Activated CD4-positive, alpha-beta T cell treated with anti-CD3 and anti-CD28 coated beads for 48 hours (primary cell): ENCODE measurements at places on chromosomes 3 and 15.
A peak's percentile ranks its signal among the peaks of the same experiment; 100 is the strongest.

- no peak for DNase-seq
Observed at GRCh38 chr3:58020783-58021071, 12.5 kb downstream of the FLNB start.

GRCh38 chr3:50203113-50203808 lies 1.8 kb upstream of the SLC38A3 start:
- no peak for DNase-seq

DNA sequence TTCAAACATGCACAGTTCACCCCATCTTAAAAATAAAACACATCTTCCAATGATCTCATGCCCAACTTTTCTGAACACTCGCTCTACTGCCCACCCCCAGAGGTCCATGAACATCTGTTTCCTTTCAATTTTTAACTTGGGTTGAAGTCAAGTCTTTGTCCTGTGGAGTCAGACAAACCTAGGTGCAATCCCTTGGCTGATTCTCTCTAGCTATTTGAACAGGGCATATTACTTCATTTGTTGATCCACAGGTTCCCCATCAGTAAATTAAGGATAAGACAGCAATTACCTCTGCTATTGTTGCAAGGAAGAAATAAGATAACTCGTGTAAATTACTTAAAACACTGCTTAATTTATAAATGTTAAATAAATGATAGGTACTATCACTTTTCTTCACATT lies 180.1 kb downstream of the CNTN3 start:
- DNase-seq, result no peak

DNA sequence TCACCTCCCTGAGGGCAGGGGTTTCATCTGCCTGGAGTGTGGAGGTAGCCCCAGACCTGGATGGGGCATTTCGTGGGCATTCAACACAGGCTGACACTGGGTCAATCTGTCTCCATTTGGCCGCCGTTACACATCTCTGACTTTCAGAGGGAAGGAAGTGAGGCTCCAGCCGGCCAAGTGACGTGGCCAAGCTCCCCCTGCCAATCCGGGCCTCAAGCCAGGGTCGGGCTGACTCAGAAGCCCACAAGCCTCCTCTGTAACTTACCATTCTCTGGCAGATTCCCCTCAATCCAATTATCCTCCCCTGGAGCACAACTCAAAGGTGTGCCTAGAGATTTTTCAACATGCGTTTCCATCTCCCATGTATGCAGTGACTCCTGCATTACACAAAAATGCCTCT lies 227.6 kb downstream of the KLF13 start:
- DNase-seq, result no peak

DNA sequence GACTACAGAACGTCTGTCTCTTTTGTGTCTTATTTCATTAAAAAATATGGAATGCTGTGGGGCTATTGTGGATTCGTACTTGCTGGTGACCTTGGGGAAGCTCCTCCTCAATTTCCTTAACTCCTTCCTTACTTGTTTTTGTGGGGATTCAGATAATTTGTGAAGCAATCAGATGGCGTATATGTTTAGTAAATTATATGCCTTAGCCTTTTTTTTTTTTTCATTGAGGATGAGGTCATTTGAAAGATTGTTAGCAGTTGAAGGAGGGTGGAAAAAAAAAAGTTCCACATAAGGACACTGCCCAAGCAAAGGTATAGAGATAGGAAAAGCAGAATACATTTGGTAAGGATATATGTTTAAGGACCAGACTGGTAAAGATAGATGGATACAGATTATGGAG lies 3.3 kb downstream of the RNF13 start:
- DNase-seq, result no peak

GRCh38 chr3:74845081-74845480 lies 230.6 kb upstream of the CNTN3 start:
- no peak for DNase-seq

DNA sequence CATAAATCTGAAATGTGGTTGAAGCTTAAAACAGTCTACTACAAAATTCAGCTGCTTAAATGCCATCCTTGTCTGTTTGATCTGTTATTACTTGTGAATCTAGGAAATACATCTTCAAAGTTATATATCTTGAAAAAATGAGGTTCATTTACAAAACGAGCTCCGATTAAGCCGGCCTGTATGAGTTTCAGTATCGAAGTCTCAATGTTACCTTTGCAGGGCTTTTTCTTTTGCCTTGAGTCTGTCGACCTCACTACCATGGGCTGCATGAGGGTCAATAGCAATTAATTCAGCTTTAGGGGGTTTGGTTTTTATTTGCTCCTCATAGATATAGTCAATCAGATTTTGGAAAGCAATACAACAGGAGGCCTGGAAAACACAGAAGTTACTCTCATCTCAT lies 23.2 kb downstream of the ERICH6 start:
- no peak for DNase-seq

- no peak for DNase-seq
Observed at GRCh38 chr3:43768381-43768973, 77.7 kb downstream of the ABHD5 start.

- DNase-seq, result no peak
Observed at GRCh38 chr3:58202917-58203360, 7.8 kb downstream of the DNASE1L3 start.

- DNase-seq, result no peak
Observed at GRCh38 chr3:112956351-112956750, 18.6 kb downstream of the CD200R1 start.

GRCh38 chr3:38521391-38521987 lies 25.3 kb downstream of the EXOG start:
- DNase-seq, result peak; percentile 72
